ENCODE measurements at places on chromosomes 2 and 18.

DNA sequence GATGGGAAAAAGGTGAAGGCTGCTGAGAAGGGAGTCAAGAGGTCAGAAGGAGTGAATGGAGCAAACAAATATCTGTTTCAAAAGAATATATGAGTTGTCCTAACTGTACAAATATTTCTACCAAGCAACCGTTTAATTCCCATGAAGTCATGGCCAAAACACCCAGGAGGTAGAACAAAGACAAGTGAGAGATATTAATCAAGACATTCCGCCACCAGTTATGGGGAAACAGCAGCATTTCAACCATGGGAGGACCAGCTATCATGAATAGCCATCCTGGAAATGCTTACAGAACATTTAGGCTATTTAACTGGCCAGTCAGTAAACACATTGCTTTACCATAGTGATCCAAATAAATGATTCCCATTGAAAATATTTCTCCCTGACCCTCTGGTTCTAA is 396.3 kb downstream of the IRS1 start:
- DNase-seq, result no peak

- no peak for DNase-seq
These were observed 89.7 kb upstream of the TTC39C start for GRCh38 chr18:23924813-23925212.

DNA sequence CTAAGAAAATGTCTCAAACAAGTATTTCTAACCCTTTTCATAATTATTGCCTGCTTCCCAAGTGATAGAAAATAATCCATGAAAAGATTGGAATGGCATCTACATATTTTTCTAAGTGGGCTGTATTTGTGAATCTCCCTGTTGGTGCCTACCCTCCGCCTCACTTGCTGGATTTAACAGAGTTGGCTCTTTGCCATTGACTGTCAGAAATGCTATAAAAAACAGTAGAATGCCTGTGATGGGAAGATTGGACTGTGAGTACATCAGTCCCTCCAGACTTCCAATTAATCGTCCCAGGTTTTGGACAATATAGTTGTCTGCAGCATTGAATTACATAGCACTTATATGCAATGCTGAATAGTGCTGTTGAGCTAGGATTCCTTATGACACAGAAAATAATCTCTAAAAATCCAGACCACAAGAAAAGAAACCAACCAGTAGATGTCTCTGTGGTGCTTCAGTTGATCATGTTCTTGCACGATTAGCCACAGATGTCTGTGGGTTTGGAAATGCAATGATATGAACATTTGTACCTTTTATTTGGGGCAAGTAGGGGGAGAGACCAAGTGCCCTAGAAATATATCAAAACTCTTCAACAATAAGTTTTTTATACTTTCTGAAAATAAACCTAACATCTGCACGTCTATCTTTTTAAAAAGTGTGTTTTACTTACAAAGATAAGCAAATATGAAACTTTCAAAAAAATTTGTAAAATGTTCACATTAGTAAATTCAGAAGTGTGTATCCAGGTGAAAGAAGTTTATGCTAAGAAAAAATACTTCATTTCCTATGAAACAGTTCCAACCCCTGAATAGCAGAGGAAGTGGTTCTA is 88.5 kb downstream of the DYNAP start:
- peak; percentile 13 for DNase-seq

DNA sequence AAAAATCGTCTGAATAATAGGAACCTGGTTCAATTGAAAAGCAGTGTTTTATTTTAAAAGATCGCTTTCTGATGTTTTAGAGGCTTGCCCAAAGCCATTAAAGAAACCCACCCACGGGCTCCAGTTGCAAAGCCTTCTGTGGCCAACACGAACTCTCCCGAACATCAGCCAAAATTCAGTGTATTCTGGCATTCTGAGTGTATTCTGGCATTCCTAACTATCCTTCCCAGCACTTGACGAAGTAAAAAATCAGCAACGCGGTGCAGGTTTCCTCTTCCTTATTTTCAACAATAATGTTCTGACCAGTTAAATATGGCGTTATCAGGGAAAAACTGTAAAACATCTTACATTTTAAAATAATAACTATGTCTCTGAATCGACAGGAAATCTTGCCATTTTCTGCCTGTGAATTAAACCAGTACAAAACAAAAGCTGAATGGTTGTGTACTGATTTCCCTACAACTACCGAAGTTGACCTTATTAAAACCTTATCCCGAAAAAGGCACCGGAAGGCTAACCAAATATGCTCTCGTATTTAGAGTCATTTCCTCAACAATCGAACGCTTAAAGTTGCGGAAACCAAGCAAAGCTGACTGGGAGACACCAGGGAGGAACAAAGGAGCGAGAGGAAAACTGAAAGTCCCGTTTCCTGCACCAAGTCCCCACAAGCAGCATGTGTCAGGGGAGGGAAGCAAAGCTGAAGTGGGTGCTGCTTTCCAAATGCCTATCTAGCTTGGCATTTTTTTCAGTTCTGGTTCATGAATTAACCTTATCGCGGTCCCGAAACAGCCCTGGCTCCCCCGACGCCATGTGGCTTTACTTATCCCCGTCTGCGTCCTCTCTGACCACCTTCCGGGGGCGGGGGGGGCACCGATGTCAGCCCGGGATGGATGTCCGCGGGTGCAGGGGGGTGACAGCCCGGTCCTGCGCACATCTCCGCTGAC is 44.3 kb downstream of the ZNF516 start:
- no peak for DNase-seq

- no peak for DNase-seq
These were observed 130.6 kb upstream of the PXDN start for GRCh38 chr2:1874950-1875349.

- no peak for DNase-seq
These were observed 76.8 kb upstream of the PELI1 start for GRCh38 chr2:64220894-64221617.
